ENCODE measurements at places on chromosomes 1 and 21. TPM values are rescaled to one million over a fixed set of nuclear protein-coding genes. Genes with fewer than 3 reads are reported as not detected.
A peak's percentile ranks its signal among the peaks of the same experiment; 100 is the strongest.

GRCh38 chr1:52814465-52814864 lies 28.1 kb upstream of the ZYG11A start:
- H3K4me3 ChIP-seq, result no peak overlapping the region
- H3K27me3 ChIP-seq, result no peaks in the 10 kb centered on the region
- no peaks in the 10 kb centered on the region for H3K4me1 ChIP-seq
- no peak overlapping the region for H3K27ac ChIP-seq

GRCh38 chr1:72369069-72369757 lies 86.9 kb upstream of the NEGR1 start:
- peaks cover 4% of the 10 kb centered on the region for H3K4me1 ChIP-seq
- H3K36me3 ChIP-seq, result no peaks in the 10 kb centered on the region
- no peak for DNase-seq
- no peak overlapping the region for H3K4me3 ChIP-seq
- H3K27me3 ChIP-seq, result no peaks in the 10 kb centered on the region

DNA sequence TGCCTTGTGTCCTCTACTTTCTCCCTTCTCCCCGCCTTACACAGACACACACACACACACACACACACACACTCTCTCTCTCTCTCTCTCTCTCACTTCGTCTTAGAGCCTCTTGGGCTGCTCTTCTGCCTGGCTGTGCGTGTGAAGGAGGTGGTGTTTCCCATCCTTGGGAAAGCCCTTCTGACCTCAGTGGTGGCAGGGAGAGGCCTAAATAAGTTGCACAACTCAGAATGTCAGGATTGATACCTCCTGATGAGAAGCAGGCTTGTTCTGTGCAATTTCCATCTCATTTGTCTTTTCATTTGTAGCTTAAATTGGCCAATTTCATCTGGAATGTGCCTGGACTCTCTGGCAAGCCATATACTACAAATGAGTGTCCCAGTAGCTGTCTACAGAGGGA lies 25.0 kb downstream of the LRRN2 start:
- no peaks in the 10 kb centered on the region for H3K36me3 ChIP-seq
- peaks cover 11% of the 10 kb centered on the region for H3K27me3 ChIP-seq
- no peaks in the 10 kb centered on the region for H3K4me1 ChIP-seq
- no peak overlapping the region for H3K27ac ChIP-seq
- no peak overlapping the region for H3K4me3 ChIP-seq
- no peak for DNase-seq

DNA sequence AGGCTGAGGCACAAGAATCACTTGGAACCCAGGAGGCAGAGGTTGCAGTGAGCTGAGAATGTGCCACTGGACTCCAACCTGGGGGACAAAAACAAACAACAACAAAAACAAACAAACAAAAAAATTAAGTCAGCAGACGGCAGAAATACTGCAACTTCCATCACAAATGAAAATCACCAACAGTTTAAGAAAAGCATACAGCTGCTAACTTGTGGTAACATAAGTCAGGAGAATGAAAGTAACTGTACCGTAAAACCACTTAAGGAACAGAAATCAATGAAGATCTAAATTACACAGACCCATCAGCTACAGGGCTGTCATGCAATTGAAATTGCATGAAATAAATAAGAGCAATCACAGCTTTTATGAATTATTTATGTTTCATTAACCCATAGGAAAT lies 25.0 kb downstream of the MCOLN2 start:
- no peak overlapping the region for H3K4me3 ChIP-seq
- H3K4me1 ChIP-seq, result no peaks in the 10 kb centered on the region
- no peak for DNase-seq

DNA sequence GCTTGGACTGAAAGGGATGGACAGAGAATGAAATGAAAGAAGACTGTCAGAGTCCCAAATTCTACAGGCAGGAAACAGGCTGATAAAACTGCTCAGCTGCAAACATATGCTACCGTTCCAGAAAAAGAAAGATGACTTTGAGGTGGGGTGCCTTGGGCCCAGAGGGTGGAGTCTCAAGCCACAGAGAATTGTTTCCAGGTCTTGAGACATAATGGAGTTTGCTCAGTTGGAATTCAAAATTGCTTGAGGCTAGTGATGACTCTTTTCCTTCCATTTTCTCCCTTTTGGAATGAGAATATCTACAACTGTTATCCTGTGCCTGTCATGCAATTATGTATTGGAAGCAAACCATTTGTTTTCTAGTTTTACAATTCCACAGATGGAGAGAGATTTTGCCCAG lies 23.6 kb upstream of the PSEN2 start:
- no peak overlapping the region for H3K4me3 ChIP-seq
- DNase-seq, result no peak
- no peak overlapping the region for H3K27ac ChIP-seq
- H3K27me3 ChIP-seq, result no peaks in the 10 kb centered on the region
- H3K36me3 ChIP-seq, result no peaks in the 10 kb centered on the region

GRCh38 chr1:55212349-55213150 lies 2.6 kb downstream of the USP24 start:
- peak overlapping the region; percentile 96 for H3K27ac ChIP-seq
- H3K36me3 ChIP-seq, result no peaks in the 10 kb centered on the region
- peaks cover 28% of the 10 kb centered on the region for H3K4me1 ChIP-seq
- no peaks in the 10 kb centered on the region for H3K27me3 ChIP-seq
- DNase-seq, result no peak

GRCh38 chr1:112507921-112508277 lies 866 bp upstream of the WNT2B start:
- H3K36me3 ChIP-seq, result no peaks in the 10 kb centered on the region
- H3K27me3 ChIP-seq, result peaks cover 10% of the 10 kb centered on the region
- H3K4me3 ChIP-seq, result peak overlapping the region; percentile 57
- no peak for DNase-seq
- H3K27ac ChIP-seq, result peak overlapping the region; percentile 73

DNA sequence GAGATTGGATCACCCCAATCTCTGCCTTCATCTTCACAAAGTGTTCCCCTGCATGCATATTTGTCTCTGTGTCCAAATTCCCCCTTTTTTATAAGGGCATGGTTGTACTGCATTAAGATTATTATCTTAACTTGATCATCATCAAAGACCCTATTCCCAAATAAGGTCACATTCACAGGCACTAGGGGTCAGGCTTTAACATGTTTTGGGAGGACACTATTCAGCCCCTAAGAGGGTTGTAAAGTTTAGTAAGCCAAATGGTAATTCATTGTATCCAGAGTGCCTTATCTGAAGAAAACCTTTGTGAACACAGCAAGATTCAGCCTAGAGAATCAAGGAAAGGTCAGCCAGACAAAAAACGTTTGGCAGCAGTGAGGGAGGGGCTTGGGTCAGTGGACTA lies 317.6 kb upstream of the PLD5 start:
- H3K27me3 ChIP-seq, result no peaks in the 10 kb centered on the region
- DNase-seq, result no peak
- H3K27ac ChIP-seq, result no peak overlapping the region
- no peaks in the 10 kb centered on the region for H3K4me1 ChIP-seq

DNA sequence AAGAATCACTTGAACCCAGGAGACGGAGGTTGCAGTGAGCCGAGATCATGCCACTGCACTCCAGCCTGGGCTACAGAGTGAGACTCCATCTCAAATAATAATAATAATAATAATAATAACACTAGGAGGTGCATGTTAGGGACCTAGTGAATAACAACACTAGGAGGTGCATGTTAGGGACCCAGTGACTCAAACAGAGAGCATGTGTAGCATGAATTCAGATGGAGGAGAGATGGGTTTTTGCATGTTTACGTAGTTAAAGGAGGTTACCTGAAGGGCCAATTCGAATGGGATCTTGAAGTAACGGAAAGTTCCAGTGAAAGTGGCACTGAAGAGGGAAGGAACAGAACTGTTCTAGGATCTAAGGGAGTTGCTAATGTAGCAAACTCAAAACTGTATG lies 7.1 kb upstream of the KCNK1 start:
- H3K4me3 ChIP-seq, result no peak overlapping the region
- H3K36me3 ChIP-seq, result no peaks in the 10 kb centered on the region
- no peak overlapping the region for H3K27ac ChIP-seq
- no peaks in the 10 kb centered on the region for H3K4me1 ChIP-seq
- DNase-seq, result no peak

- H3K4me3 ChIP-seq, result no peak overlapping the region
- H3K27ac ChIP-seq, result peak overlapping the region; percentile 22
- H3K36me3 ChIP-seq, result peaks cover 37% of the 10 kb centered on the region
- no peaks in the 10 kb centered on the region for H3K27me3 ChIP-seq
- H3K4me1 ChIP-seq, result peaks cover 54% of the 10 kb centered on the region
- DNase-seq, result peak; percentile 46
These were observed 33.5 kb upstream of the IL19 start for GRCh38 chr1:206736878-206737728.

DNA sequence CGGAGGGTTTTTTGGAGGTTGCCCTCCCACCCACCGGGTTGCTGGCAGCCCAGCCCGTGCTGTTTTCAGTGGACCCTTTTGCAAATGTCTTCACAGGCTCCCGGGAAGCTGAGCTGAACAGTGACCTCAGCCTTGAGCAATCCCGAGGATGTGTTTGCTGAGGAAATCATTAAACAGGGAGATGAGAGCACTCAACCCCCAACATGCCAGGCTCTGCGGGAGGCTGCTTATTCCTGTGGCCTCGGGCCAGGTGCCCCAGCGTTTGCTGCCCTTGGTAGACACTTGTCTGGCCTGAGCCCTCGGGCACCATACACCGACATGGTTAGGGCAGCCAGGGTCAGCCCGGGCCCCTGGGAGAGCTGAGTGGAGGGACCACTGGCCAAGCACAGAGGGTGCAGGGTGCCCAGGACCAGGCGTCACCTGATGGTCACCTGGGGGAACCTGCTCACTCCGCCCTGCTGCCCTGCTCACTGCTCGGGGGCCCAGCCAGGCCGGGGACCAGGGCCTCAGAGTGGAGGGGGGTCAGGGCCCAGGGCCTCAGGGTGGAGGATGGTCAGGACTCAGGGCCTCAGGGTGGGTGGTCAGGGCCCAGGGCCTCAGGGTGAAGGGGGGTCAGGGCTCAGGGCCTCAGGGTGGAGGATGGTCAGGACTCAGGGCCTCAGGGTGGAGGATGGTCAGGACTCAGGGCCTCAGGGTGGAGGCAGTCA lies 42.5 kb upstream of the POFUT2 start:
- H3K27me3 ChIP-seq, result peaks cover 39% of the 10 kb centered on the region
- peak overlapping the region; percentile 64 for H3K27ac ChIP-seq
- DNase-seq, result no peak
- no peak overlapping the region for H3K4me3 ChIP-seq

DNA sequence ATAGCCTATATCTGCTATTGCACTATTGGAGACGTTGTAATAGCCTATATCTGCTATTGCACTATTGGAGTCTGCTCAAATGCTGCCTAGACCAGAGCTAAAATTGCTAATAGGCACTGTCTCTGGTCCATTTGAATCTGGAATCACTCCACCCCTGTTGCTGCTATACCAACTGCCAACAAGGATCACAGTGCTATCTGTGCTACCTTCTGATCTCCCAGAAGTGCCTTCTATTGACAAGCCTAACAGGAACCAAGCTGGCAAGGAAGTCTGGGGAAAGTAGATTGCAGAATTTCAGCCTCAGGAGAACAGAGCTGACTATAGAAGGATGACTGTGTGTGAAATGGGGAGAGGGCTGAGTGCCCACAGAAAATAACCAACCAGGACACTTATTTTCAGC lies 15.9 kb downstream of the RWDD3 start:
- no peaks in the 10 kb centered on the region for H3K4me1 ChIP-seq
- H3K27me3 ChIP-seq, result no peaks in the 10 kb centered on the region
- H3K4me3 ChIP-seq, result no peak overlapping the region
- H3K36me3 ChIP-seq, result peaks cover 38% of the 10 kb centered on the region
- no peak for DNase-seq

DNA sequence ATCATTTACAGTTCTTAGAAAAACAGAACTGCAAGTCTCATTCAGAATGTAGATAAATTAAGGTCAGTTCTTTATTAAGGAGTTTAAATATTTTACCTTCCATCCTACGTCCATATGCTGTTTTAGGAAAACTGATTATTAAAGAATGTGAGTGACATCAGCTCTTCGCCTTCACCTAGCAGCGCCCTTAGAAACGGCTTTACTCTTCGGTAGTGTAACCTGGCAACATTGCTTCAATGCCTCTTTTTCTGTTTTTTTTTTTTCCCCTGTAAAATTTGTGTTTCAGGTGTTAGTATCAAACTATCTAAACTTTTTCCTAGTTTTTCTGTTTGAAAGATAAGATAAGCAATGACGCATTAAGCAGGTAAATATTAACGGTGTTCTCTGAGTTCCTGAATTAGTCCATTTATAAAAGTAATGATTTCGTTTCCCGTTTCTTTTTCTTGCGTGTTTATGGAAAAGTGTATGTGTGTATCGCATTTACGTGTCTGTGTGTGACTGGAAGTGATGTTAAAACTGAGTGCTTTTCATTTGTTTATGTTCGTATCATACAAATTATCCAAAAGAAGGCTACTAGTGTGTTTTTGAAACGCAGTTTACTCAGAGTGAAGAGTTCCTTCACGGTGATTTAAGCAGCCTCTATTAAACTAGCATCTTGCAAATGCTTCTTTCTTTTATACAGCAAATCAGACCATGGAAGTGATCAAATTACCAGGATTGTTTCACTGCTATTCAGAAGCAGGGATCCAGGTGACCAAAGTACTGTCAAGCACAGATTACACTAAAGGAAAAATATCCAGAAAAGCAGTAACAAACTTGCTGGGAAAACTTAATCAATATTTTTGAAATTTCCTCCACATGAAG lies 139.0 kb downstream of the SDCCAG8 start:
- no peaks in the 10 kb centered on the region for H3K4me1 ChIP-seq
- DNase-seq, result no peak
- peak overlapping the region; percentile 41 for H3K27ac ChIP-seq
- no peaks in the 10 kb centered on the region for H3K27me3 ChIP-seq
- H3K4me3 ChIP-seq, result no peak overlapping the region
- no peaks in the 10 kb centered on the region for H3K36me3 ChIP-seq

DNA sequence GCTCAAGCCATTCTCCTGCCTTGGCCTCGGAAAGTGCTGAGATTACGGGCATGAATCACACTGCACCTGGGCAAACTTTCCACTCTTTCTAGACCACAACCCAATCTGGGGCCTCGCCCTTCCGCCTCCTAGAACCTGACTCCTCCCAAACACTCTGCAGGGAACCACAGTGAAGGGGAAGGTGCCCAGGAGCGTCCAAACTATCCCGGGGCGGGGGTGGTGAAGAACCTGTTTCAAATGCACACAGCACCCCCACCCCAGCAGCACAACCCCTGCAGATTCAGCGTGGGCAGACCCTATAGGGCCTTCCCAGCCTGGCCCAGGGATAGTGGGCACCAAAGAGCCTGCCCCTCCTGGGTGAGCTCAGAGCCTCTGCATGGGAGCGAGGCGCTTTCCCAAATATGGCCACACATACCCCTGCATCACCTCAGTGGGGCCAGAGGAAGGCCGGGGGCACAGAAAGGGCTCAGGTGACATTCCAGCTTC lies 86.9 kb downstream of the STUM start:
- peaks cover 54% of the 10 kb centered on the region for H3K36me3 ChIP-seq
- no peak overlapping the region for H3K4me3 ChIP-seq
- H3K4me1 ChIP-seq, result peaks cover 48% of the 10 kb centered on the region
- H3K27me3 ChIP-seq, result no peaks in the 10 kb centered on the region
- DNase-seq, result peak; percentile 59

TFF3 gene
- 2.0 TPM for total RNA-seq

CGN gene
- 21.4 TPM for total RNA-seq

SSR2 gene
- total RNA-seq, result 216 TPM

SLFNL1 gene
- 3.1 TPM for total RNA-seq

SLAMF9 gene
- not detected for total RNA-seq

GIPC2 gene
- total RNA-seq, result 2.3 TPM

Data from stomach (tissue), 19 donors.